Stimulated activated CD4-positive, alpha-beta T cell treated with anti-CD3 and anti-CD28 coated beads, Interleukin-4, amount 100 ng/mL, for 4 hours (primary cell): ENCODE measurements at places on chromosomes 12 and 14.

DNA sequence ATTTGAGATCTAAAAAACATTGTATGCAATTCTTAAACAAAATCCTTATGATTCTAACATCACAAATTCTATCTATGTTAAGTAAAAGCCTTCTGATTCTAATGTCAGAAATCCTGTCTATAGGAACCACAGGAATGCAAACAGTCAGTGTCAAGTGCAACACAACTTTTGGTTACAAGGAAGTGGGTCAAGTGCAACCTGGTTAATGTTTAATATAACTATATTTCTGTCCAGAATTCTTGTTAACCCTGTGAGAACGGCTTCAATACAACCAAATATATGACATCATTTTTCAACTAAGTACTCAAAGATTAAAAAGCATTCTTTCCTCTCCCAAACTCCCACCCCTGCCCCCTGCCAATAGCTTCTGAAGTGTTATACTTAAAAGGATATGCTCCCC, 107.9 kb upstream of the PLEKHA5 start:
- no peak for DNase-seq

- no peak for DNase-seq
Measured at GRCh38 chr14:90816681-90817436, 629 bp upstream of the TTC7B start.

GRCh38 chr12:107318806-107319532, 225.6 kb upstream of the CRY1 start:
- no peak for DNase-seq

- no peak for DNase-seq
Measured at GRCh38 chr14:47710581-47710980, 35.2 kb upstream of the MDGA2 start.

- DNase-seq = no peak
Measured at GRCh38 chr12:15234011-15234410, 12.8 kb upstream of the RERG start.

DNA sequence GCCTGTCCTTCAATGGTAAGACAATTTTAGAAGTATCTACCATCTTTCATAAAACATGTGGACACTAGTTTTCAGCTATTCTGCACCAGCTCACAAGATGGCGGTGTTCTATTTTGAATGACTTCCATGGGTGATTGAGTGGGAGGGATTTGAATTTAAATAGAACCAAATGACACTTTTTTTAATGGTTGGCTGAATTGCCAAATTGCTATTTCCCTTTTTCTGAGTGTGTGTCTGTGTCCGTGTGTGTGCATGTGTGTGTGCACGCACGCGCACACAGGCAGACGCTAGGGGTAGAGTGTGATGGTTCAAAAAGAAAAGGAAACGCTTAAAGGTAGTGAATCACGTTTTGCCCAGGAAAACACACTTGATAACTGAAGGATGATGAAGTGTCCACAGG, 362.6 kb downstream of the DAD1 start:
- no peak for DNase-seq

GRCh38 chr12:22766911-22767420, 142.0 kb downstream of the ETNK1 start:
- DNase-seq = no peak

DNA sequence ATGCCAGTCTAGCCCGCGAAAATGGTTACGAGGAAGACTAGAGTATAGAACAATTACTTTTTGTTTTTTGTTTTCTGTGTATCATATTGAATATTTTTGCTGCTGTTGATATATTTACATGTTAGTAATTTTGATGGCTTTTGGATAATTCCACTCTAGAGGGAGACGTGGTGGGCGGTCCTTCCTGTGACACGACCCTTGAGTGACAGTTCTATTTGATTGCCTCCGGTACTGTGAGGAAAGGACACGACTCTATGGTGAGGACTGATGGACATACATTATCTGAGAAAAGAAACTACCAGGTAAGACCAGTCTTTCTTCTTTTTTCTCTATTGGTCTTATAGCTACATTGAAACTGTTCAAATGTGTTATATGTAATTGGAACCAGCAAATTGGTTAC, 34.7 kb downstream of the CNOT2 start:
- DNase-seq = no peak

- no peak for DNase-seq
Measured at GRCh38 chr12:71449373-71450070, 9.9 kb downstream of the LGR5 start.

DNA sequence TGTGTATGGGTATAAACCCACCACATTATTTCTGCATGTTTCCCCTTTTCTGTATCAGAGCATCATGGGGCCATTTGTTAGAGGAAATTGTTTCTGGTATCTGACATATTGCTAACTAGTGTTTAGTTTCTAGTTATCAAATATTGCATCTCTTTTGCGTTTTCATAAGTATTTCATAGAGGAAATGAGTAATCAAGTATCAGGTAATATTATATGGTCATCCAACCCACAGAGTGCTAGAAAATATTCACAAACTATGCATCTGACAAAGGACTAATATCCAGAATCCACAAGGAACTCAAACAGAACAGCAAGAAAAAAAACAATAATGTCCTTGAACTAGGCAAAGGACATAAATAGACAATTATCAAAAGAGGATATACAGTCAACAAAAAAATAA, 258.9 kb upstream of the LRIG3 start:
- no peak for DNase-seq

GRCh38 chr12:100520048-100520769, 46.5 kb downstream of the NR1H4 start:
- DNase-seq = no peak

- no peak for DNase-seq
Measured at GRCh38 chr12:93624595-93625294, 52.3 kb downstream of the SOCS2 start.

DNA sequence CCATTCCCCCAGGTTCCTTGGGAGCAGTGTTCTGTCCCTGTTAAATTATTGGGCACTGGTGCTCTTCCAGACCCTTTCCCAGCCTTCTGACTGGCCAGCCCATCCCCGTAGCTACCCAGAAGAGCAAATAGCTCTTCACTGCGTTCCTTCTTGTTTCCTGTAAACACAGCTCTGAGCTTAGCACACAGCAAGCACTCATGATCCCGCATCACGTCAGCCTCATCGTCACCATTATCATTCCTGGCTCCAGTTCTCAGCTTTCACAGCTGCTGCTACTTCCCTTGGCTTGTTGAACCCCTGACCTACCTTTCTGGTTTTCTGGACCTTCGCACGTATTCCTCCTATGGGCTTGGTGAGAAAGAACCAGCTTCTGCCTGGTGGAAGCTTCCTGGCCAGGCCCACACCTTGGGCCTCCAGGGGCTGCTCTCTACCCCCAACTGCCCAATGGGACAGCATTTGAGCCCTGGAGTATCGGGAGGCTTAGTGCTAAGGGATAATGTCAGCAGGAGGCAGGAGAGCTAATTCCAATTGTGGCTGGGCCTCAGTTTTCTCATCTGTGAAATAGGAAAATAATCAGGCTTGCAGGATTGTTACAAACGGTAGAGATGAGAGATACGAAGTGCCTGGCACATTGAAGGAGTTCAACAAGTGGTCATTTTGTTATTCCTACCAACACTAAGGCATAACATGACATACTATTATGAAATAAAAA, 22.6 kb upstream of the PAPOLA start:
- DNase-seq = no peak

DNA sequence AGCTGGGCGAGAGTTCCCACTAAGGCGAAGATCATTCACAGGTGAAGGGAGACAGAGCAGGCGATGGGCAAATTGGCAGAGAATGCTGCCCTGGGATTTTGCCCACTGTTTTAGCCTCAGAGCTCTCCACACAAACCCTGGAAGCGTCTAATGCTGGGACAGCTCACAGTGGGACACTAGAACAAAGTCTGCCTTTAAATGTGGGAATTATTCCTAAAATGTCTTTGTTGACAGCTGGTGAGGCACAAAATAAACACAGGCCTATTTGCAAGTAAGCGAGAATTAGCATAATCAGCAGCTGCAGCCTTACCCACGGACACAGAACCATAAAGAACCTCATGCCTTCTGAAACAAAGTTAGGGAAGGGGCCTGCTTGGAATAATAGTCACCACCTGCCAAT, 824.5 kb downstream of the AACS start:
- DNase-seq = no peak

DNA sequence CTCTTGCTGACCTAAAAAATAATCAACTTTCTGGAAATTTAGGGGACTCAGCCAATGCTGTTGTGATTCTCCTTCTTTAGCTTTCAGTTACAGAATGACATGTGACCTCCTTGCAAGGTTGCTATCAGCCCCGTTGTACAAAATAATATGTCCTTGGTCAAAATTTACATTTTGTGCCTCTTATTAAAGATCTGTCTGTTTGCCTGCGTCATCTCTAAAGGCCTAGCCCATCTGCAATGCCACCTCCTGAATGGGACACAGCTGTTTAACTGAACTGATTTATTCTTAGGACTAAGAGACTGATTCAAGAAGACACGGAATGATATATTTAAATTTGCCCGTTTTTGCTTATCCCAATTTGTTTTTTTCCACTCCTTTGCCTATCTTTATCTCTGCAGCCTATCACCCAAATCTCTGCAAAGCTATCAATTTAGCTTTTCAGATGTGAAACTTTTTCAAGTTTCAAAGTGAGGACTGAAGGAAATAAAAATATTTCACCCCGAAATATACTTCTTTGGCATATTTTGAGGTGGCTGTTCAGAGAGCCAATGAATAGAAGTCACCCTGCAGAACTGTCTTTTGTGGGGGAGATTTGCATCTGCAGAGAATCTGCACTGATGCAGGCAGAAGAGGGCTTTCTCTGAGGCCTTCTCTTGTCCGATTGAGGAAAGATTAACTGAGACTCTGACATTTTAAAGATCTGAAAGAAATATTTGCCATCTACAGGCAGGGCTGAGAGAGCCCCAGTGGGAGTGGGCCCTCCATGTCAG, 126.0 kb downstream of the VEZT start:
- no peak for DNase-seq

DNA sequence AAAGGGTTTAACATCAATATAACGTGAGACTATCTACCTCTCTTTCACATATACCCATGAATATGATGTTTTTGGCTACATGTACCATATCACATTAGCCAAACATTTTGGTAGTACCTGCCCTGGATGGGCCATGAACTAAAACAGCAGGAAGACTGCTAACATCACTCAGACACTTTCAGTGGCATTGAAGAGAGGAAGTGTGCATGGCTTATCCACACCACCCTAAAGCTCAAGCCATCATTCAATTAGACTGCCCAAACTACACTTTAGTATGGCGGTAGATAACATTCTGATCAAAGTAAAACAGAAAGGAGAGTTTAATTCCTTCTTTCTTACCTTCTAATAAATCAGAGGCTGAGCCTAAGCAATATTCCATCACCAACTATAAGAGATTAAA, 103.0 kb downstream of the PEBP1 start:
- DNase-seq = no peak

GRCh38 chr14:72503696-72504368, 390.1 kb downstream of the DPF3 start:
- DNase-seq = no peak

DNA sequence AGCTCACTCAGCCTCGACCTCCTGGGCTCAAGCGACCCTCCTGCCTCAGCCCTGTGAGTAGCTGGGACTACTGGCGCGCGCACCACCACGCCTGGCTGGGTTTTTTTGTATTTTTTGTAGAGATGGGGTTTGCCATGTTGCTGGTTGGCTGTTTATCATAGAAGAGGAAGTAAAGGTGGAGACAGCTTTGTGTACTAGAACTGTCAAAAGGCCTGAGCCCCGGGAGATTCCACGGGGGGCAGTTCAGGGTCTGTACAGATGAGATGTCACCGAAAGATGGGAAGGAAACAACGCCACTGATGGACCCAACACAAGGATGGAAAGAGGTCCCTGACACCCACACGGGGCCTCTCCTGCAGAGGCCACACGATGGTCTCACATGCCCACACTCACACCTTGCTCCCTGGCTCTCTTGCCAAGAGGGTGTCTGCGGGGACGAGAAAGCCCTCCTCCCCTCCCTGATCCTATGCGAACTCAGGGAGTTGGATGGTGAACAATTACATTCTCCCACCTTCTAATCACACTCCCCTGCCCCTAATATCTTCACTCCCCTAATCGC, 66.6 kb downstream of the KDM2B start:
- no peak for DNase-seq
